Skeletal muscle cell (primary cell): ENCODE measurements at places on chromosomes 5 and 9.

DNA sequence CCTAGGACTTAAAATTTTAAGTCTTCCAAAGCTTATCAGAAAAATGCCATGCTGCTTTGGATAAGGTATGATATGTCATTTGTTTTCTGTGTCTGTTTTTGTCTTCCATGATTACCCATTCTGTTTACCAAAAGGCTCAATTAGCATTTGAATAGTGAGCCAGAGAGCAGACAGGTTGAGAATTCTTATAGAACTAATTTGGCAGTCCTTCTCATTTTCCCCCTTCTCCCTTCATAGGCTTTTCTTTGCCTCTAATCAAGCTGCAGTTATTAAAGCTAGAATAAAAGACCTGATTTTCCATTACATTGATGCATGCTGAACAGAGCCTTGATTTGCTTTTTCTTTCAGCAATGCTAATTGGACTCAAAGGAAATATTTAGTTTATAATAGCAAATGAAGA is 993.0 kb downstream of the MAT2B start:
- no peak for DNase-seq

DNA sequence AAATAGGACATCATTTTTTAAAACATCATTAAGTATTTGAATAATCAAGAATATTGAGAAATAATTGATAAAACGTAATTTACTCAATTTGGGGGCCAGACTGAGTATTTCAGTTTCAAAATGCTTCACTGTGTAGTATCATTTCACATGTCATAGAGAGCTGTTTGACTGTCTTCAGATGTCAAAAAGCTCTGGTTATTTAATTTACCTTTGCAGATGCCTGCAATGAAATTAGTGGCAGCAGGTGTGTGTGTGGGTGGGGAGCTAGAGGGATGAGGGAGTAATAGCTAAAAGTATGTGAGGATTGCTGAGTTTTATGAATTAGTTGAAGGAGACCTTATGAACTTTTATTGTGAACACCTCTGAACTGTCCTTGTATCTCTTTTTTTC is 567.2 kb upstream of the MEF2C start:
- no peak for DNase-seq

GRCh38 chr9:21398955-21399489 is 9.9 kb upstream of the IFNA8 start:
- no peak for DNase-seq

- no peak for DNase-seq
Measured at GRCh38 chr9:100690438-100690837, 112.6 kb downstream of the CAVIN4 start.

DNA sequence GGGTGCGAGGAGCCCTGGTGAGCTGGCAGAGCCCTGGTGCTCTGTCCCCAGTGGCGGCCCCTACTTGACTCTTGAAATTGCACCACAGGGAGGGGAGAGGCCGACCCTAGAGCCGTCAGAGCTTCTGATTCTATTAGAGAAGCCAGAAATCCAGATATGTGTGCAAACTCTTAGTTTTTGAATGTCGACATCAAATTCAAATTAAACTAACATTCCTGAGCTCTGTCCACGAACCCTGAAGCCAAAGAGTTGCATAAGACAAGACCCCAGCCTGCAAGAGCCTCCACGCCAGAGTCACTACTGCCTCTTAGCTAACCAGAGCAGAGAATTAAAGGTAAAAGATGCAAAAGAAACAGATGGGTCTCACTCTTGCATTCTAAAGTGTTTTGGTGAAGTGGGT is 29.8 kb upstream of the MSX2 start:
- DNase-seq, result no peak
